ENCODE measurements at places on chromosomes 7 and 10.
A peak's percentile ranks its signal among the peaks of the same experiment; 100 is the strongest.

DNA sequence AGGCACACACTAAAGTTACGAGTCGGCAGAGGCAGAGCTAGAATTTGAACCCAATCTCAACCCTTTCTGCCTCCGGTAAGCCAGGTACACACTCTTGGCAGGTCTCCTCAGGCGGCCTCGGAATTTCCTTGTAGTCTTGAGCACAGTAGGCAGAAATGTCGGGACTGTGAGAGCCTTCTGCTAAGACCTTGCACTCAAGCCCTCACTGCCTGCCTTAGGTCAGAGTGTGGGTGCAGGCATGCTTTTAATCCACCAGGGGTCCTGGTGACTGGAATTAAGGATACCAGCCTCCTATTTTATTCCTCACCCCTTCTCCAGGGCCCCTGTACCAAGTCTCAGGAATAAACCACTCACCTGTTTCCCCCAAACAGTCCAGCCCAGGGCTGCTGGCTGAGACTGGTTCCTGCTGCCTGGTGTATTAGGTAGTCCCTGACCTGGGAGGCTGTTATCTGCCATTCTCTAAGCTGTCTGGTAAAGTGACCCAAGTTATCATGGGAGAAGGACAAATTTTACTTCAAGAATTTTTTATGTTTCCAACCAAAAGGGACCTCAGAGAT lies 855 bp downstream of the ATP6V1F start:
- peak; percentile 77 for DNase-seq

DNA sequence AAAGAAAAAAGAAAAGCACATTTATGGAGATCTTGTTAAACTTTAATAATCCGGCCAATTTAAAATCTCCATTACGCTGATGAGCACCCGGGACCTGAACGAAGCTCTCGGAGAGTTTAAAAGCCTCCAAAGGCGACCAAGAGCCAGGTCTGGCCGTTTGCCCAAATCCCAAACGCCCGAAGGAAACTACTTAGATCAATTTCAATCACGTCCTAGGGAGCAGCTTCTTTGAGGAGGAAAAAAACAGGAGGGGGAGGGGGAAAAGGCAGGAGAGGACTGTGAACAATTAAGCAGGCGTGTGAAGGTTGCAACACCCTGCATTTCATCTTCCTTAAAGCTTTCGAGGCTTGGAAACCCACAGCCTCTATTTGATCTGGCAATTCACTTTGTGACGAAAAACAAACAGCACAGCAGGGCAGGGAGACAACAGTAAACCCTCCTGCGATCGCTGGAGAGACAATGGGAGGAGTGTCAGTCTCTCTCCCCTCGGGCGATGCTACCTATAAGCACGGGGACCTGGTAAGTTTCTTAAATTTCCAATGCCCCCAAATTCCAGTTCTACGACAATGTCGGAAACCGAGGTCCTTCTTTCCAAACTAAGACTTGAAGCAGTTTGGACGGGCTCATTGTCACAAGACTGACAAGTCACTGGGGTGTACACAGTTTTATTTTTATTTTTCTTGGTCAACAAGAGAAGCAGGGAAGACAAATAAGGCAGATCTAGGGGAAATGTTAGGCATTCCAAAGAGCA lies 1.2 kb downstream of the KLF6 start:
- peak; percentile 93 for DNase-seq

GRCh38 chr10:35464825-35465456 lies 128.6 kb downstream of the CCNY start:
- DNase-seq: no peak

DNA sequence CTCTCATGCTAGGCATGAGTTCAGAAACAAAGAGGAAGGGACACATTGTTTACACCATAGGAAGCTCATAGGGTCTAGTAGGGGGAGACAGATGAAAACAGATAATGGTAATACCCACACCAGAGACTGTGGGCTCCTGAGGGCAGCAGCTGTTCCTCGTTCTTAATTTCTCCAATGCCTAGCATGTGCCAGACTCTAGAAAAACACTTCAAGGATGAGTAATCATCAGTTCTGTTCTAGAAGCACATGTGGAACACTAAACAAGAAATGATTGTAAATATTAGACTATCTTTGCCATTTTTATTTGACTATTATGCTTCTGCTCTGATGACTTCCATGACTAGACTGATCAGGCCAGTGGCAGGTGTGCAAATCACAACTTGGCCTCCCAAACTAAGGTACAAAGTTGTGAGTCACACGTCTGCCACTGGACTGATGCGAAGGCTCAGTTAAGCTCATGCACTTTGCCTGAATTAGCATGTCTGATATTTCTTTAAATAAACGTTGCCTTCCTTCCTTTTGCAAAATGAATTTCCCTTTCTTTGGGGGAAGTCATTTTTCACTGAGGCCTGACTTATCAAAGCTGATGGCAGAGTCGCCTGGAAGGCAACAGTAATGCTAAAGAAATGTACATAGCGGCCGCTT lies 89.2 kb upstream of the FGL2 start:
- no peak for DNase-seq

DNA sequence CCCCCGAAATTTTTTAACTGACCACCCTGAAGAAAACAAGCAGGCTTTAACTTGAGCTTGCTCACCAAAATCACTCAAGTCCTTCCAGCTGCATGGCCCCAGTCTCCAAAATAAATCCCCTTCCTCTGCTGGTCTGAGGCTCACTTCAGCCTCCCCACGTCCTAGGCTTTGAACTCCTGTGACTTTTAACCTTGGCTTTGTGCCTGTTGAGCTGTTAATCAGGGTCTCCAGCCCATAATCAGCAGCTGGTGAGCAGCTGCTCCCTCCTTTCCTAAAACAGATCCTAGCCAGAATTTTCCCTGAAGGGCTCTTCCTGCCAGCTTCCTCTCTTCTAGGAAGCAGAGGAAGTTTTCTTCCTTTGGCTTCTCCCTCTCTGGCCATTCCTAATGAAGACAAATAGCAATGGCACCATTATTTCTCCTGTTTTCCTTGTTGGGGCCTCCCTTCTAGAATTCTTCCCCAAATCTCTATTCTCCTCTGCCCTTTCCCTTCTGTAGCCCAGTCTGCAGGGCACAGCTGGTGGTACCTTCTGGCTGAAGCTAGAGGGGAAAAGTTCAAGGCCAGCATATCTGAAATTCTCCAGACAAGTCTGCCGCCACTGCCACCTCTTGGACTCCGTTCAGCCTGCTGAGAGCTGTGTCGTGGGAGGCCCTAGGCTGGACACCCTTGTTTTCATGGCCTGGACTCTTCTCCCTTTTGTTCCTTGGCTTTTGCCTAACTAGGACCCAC lies 152.1 kb downstream of the NOC3L start:
- DNase-seq: peak; percentile 44

- no peak for DNase-seq
Measured at GRCh38 chr10:35449944-35450343, 113.6 kb downstream of the CCNY start.

DNA sequence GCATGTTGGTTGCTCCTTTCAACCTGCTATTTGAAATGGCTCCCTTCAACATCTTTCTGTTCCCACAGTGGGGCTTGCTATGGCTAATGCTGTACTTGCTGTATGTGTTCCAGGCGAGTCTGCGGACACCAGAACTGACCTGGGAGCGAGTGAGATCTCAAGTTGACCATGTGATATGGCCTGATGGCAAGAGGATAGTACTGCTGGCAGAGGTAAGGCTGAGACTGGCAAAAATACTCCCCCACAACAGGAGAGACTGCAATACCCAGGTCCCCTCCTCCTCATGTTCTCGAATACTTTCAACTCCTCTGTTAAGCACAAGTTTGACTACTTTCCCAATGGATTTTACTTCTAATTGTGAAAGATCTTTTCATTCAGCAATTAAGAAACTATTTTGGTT lies 11.5 kb upstream of the STRIP2 start:
- DNase-seq: no peak

GRCh38 chr7:6350433-6351058 lies 78.1 kb upstream of the CYTH3 start:
- no peak for DNase-seq

GRCh38 chr10:73589563-73590126 lies 1.5 kb downstream of the USP54 start:
- no peak for DNase-seq

GRCh38 chr10:27558612-27559020 lies 54.5 kb downstream of the RAB18 start:
- peak; percentile 84 for DNase-seq

DNA sequence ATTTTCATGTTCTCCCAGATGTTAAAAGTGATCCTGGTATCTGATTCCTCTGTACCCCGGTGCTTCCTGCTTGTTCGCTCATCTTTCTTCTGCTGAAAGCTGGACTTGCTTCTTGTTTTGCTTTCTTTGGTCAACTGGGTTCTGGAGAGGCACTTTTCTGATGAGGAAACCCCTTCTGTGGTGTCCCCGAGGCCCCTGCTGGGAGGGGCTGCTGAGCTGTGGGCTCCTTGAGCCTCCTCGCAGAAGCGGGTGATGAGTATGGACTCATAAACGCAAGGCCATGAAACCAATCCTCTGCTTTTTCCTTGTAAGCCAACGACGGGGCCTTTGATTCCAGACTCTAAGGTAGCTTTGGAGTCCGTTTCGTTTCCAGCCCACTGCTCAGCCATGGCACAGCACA lies 7.8 kb downstream of the WIPI2 start:
- DNase-seq: no peak

DNA sequence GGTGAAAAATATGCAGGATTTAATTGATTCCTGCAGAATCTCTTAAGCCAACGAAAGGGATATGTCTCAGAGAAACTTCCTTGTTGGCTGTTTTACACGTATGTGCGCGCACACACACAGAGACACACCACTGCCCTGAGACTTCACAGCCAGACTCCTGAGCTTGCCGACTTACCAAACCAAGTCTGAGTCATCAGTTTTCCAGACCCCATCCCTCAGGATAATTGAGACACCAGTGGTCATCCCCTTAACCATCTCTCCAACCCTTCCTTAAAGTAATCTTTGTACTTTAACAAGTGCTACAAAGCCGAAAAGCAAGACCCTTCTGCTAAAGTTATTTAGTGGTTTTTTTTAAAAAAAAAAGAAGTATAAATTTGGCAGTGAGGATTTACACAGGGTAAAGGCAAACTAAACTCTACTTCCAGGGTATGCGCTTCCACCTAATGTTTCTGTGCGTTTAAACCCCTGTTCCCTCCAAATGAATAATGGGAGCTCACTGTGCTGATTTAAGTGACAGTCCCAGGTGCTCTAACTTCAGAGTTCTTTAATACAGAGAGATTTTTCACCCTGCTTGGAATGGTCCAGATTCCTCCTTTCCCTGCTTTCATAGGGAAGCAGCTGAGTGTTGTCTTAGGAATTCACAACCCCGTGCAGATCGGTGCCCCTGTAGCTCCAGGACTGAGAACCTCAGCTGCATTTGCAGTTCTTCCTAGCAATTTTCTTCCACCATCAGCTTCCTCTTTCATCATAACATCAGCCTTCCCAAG lies 198.5 kb downstream of the INHBA start:
- no peak for DNase-seq

GRCh38 chr7:44637788-44638594 lies 31.6 kb downstream of the OGDH start:
- DNase-seq: no peak
